Left forelimb (tissue), 1 donor: ENCODE measurements at places on chromosomes 5 and 9.

DNA sequence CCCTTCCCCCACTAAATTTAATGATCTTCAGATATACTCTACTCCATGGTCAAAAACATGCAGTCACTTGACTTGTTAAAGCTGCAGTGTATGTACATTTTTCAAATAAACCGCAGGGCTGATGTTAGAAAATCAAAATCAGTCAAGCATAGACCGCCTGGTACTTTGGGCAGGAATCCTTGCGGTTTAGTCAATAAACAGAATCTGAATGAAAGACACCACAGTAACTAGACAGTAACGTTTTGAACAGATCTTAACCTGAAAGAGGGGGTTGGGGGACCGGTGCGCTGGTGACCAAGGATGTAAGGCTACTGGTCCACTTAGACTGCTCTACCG lies 188.8 kb downstream of the BNC2 start:
- DNase-seq = no peak

DNA sequence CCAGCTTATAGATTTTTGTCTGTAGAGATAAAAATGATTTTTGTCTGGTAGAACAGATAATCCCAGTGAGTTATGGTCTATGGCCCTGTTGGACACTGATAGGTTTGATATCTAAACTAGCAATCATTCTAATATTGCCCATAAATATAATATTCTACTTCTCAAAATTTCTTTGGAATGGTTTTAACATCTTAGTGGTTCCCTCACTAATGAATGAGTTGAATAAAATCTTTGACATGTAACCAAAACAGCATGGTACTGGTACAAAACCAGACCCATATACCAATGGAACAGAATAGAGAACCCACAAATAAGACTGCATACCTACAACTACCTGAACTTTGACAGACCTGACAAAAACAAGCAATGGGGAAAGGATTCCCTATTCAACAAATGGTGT lies 219.7 kb downstream of the SEC61B start:
- no peak for DNase-seq

DNA sequence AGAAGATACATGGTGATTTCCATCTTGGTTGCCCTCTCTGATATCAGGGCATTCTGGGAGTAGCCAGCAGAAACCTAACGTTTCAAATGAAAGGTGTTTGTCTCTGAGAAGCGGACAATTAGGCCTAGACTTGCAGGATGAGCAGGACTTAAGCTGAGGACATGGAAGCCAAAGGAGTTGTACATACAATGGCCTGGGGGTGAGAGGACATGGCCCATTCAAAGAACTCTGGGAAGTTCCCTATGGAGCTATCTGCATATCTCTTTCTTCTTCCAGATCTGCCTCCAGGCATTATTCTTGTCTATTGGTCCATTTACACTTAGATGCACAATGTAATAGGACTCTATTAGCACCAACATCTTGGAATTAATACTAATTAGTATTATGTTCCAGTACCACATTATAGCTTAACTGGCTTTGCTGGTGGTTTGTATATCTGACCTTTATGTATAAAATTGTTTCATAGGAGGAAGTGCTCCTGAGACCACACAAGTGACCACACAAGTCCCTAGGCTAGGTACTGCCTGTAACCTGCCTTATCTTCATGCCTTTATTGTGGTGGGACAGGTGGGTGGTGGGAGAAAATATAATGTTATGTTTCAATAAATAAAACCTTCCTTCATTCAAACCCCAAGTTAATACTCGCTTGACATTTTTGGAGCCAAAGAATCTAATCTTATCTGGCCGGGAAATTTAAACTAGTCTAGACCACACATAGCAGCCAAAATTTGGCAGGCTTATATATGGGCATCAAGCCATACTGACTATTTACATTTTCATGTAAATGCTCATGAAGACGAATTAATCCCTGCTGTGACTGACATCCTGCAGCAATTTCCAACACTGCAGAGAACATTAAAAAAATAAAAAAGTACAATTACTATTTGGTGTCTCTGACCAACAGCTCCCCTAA lies 52.1 kb upstream of the EQTN start:
- no peak for DNase-seq

GRCh38 chr5:138032572-138033385 lies at the start of gene FAM13B:
Gene FAM13B, minus strand, starts transcription at chr5:138033079. Its CDS starts 13,968 bp downstream, at chr5:138019111.
- peak; percentile 94 for DNase-seq

GRCh38 chr9:33297432-33297831 lies 7.1 kb downstream of the NFX1 start:
- no peak for DNase-seq

GRCh38 chr5:56638768-56639238 lies 176.5 kb upstream of the MAP3K1 start:
- no peak for DNase-seq

- no peak for DNase-seq
These were observed 189.3 kb downstream of the TRPM3 start for GRCh38 chr9:70932097-70932496.

GRCh38 chr5:135645336-135646180 lies 66.8 kb upstream of the CXCL14 start:
- DNase-seq = no peak

DNA sequence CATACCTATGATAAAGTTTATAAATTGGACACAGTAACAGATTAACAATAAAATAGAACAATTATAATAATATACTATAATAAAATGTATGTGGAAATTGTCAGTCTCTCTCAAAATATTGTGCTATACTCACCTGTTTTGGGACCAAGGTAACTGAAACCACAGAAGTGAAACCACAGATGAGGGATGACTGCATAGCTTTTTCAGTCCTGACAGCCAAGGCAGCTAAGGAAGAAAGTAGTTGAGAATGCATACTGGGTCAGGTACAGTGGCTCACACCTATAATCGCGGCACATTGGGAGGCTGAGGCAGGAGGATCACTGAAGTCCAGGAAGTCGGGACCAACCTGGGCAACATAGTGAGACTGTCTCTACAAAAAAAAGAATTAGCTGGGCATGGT lies 8.9 kb downstream of the SRP19 start:
- DNase-seq = no peak

DNA sequence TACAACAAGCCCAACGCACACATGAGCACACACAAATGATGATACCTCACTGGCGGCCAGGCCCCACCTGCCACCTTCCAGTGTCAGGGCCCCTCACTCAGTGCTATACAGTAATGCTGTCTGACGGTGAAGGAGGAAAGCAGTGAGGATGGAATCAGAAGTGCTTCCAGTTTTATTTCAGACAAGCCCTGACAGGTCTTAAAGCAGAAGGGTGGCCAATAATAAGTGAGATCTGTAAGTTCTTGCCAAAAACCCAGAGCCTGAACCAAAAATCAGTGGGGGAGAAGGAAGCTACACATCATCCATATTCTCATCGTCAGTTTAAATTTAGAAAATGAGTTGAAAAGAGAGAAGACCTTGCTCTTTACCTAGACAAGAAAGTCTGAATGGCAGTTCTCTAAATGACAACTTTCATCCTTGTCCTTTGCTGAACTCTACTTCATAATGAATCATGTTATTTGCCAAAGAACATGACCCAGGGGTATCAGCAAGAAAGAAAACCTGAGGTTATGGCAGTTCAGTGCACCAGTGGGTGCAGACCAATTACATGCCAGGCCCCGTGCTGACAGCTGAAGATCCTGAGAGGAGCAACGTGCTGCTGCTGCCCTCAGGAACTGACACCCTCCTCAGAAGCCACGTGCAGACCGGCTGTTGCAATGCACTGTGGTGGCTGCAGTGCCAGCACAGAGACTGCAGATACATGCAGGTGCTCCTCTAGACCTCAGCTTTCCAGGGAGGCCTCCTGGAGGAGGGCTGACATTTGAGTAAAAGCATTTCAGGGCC lies 118.7 kb downstream of the DROSHA start:
- DNase-seq = no peak

DNA sequence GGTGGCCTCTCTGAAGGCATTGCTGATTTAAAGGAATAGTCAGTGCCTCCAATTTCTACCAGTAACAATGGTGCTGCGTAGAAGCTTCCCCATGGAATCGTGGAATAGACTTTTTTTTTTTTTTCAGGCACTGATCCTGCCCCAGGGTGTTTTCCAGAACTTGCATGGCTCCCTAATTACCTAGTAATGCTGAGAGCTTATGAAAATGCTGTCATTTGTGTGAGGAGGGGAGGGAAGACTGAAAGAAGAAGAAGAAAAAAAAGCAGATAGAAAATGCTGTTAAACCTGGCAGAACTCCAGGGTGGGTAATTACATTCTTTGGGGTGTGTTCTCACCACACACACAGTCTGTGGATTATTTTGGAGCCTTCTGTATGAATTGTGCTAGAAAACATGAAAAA lies 4.8 kb upstream of the GRIA1 start:
- DNase-seq = no peak

- DNase-seq = no peak
These were observed 6.6 kb downstream of the RGS14 start for GRCh38 chr5:177364159-177364962.
